Body of pancreas (tissue), 4 donors: ENCODE measurements at places on chromosomes 1 and 21. TPM values are rescaled to one million over a fixed set of nuclear protein-coding genes. Genes with fewer than 3 reads are reported as not detected.
A peak's percentile ranks its signal among the peaks of the same experiment; 100 is the strongest.

- H3K4me3 ChIP-seq = no peak overlapping the region
- no peak overlapping the region for H3K27ac ChIP-seq
- H3K36me3 ChIP-seq = no peaks in the 10 kb centered on the region
- DNase-seq = no peak
- no peaks in the 10 kb centered on the region for H3K4me1 ChIP-seq
- H3K27me3 ChIP-seq = no peaks in the 10 kb centered on the region
These were observed 46.0 kb downstream of the GRHL3 start for GRCh38 chr1:24364975-24365678.

DNA sequence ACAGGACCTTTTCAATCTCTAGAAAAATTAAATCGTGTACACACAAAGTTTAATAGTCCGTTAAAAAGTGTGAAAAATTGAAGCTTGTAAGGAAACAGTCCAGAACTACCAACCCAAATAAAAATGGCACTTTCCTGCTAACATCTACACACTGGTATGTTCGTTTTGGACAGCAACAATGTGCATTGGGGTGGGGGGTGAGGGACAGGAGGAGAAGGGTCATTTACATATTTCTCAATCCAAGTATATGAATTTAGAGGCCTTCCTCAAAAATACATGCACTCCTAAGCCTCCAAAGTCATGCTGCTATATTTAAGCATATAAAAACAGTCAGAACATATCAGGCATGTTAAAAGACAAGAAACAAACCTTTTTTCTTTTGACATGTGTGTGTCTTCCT, 2.5 kb downstream of the PPP1R15B start:
- peaks cover 34% of the 10 kb centered on the region for H3K4me1 ChIP-seq
- peak overlapping the region; percentile 60 for H3K4me3 ChIP-seq
- DNase-seq = no peak
- peaks cover 3% of the 10 kb centered on the region for H3K36me3 ChIP-seq
- H3K27ac ChIP-seq = no peak overlapping the region

- no peaks in the 10 kb centered on the region for H3K4me1 ChIP-seq
- DNase-seq = no peak
- no peaks in the 10 kb centered on the region for H3K36me3 ChIP-seq
- no peak overlapping the region for H3K4me3 ChIP-seq
- H3K27me3 ChIP-seq = no peaks in the 10 kb centered on the region
These were observed 443.2 kb downstream of the CAMTA1 start for GRCh38 chr1:7228252-7228961.

GRCh38 chr1:27598295-27598687, 5.7 kb downstream of the AHDC1 start:
- no peaks in the 10 kb centered on the region for H3K36me3 ChIP-seq
- peaks cover 50% of the 10 kb centered on the region for H3K4me1 ChIP-seq
- no peak for DNase-seq
- H3K4me3 ChIP-seq = no peak overlapping the region
- no peak overlapping the region for H3K27ac ChIP-seq

GRCh38 chr1:216046336-216046735, 376.9 kb downstream of the USH2A start:
- no peak for DNase-seq
- no peaks in the 10 kb centered on the region for H3K27me3 ChIP-seq
- H3K4me1 ChIP-seq = no peaks in the 10 kb centered on the region
- no peak overlapping the region for H3K27ac ChIP-seq
- no peaks in the 10 kb centered on the region for H3K36me3 ChIP-seq

DNA sequence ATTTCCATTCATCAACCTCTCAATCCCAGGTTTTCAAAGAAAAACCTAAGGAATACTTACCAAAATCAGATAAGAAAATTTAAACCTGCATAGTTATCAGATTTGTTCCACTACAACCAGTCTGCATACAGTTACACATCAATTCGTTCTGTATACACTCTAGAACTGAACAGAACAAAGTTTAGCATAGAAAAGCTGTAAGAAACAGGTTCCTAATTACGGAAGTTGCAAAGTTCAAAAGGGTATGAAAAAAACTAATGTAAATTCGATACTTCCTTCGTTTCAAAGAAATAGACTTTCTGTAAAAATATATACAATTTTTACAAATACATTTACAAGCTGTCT, 3.1 kb downstream of the MCL1 start:
- H3K27me3 ChIP-seq = no peaks in the 10 kb centered on the region
- H3K4me1 ChIP-seq = peaks cover 55% of the 10 kb centered on the region
- peak overlapping the region; percentile 100 for H3K27ac ChIP-seq
- H3K36me3 ChIP-seq = peaks cover 14% of the 10 kb centered on the region
- no peak for DNase-seq
- peak overlapping the region; percentile 99 for H3K4me3 ChIP-seq

HIVEP3 gene
- total RNA-seq = 4.0 TPM

S1PR1 gene
- 11.5 TPM for total RNA-seq

DNA sequence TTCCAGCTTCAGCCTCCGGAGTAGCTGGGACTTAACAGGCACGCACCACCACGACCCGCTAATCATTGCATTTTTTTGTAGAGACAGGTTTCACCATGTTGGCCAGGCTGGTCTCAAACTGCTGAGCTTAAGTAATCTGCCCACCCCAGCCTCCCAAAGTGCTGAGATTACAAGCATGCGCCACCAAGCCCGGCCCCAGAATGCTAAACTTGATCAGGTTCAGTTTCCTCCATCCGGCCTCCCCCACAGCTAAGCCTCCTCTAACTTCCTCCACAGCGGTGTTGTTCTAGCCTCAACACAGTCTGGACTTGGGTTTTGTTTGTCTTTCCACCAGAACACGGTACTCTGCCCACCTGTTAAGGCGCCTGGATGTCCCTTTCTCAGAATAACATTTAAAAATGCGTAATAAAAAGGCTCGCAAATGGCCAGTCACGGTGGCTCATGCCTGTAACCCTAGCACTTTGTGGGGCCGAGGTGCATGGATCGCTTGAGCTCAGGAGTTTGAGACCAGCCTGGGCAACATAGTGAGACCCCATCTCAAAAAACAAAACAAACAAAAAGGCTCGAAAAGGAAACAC, 2.4 kb downstream of the PARP1 start:
- no peak overlapping the region for H3K27ac ChIP-seq
- H3K4me1 ChIP-seq = peaks cover 49% of the 10 kb centered on the region
- H3K36me3 ChIP-seq = peaks cover 11% of the 10 kb centered on the region
- no peak overlapping the region for H3K4me3 ChIP-seq

MYBPH gene
- not detected for total RNA-seq
